ENCODE measurements at places on chromosomes 3 and 15.

DNA sequence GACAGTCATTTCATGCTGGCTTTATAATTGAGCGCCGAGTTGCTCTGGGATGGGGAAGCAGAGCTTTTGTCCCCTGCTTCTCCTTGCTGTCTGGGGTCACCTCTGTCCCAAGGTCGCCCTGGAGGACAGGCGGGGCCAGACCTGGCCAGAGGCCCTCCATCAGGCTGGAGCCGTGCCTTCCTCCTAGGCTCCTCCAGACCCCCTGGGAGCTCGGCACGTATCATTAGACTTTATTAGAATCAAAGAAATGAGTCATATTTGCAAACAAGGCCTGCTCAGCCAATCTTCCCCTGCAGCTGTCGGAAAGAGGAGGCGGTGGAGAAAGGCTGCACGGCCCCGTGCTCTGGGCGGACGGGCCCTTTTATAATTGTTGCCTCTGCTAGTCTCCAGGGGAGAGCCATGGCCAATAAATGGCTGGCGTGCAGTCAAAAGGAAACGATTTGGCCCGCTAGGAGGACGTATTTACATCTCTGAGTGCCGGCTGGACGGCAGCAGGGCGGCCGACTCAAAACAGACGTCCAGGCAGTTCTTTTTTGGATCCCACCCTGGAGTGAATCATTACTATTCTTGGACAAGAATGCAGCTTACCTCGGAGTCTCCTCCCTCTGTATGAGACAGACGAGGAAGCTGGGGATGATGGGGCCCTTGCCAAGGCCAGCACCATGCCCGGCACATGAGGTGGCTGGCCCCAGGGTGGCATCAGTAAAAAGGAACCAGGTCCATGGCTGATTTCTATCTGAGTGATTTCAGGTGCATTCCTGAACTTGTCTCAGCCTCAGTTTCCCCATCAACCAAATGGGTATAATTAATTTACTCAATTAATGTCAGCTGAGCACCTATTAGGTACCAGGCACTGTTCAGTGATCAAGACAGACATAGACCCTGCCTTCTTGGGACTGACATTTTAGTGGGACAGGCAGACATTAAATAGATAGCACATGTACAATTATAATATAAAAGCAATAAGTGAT, 50.6 kb downstream of the SLC6A6 start:
- no peaks in the 10 kb centered on the region for H3K27me3 ChIP-seq
- H3K36me3 ChIP-seq: peaks cover 14% of the 10 kb centered on the region
- no peak overlapping the region for H3K4me3 ChIP-seq
- peaks cover 15% of the 10 kb centered on the region for H3K4me1 ChIP-seq

DNA sequence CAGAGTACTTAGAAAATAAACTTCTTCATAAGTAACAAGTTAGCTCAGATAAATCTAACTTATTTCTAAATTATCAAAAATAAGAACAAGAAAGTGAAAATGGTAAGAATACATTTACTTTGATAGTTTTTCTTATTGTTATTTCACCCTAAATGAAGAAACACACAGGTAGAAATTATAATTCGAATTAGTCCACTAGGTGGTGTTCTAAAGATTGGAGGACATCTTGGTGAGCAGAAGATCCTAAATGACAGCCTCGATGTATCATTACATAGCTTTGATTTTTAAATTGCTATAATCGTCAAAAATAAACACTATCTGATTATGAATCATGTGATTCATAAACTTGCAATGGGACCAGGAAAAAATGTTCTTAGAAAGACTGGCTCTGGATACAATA, 280.8 kb upstream of the UBE2E2 start:
- H3K4me3 ChIP-seq: no peak overlapping the region
- no peak overlapping the region for H3K27ac ChIP-seq
- no peaks in the 10 kb centered on the region for H3K36me3 ChIP-seq
- no peak for DNase-seq
- H3K4me1 ChIP-seq: no peaks in the 10 kb centered on the region

DNA sequence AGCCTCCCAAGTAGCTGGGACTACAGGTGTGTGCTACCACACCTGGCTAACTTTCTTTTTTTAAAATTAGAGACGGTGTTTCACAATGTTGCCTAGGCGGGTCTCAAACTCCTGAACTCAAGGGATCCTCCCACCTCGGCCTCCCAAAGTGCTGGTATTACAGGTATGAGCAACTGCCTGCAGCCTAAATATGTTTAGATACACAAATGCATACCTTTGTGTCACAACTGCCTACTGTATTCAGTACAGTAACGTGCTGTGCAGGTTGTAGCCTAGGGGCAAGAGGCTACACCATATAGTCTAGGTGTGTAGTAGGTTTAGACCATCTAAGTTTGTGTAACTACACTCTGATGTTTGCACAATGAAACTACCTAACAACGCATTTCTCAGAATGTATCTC, 9.5 kb upstream of the PAK6 start:
- DNase-seq: no peak
- H3K36me3 ChIP-seq: peaks cover 10% of the 10 kb centered on the region
- H3K4me1 ChIP-seq: no peaks in the 10 kb centered on the region
- H3K4me3 ChIP-seq: no peak overlapping the region
- H3K27ac ChIP-seq: no peak overlapping the region

DNA sequence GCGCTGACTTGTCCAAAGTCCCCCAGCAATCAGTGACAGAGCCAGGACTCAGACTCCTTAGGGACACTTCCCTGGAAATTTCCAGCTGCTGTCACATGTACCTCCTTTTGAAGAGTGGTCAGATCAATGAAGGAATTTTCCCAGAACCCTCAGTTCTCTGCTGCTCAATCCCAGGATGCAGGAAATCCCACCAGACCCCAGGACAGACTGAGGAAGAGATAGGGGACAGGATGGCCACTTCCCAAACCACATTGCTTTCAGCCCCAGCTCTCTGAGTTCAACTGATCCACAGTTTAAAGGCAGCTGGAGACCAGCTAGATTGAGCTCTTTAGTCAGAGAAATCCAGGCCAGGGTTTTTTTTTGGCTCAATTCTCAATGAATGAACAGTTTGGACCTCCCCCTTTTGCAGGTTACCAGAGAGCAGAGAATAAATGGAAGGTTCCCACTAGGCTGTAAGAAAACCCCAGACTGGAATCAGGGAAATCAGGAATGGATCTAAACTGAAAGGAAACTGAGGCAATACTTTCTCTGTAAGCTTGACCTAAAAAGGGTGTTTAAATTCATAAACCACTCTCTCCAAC, 1.5 kb downstream of the CYP1A1 start:
- DNase-seq: no peak
- H3K27me3 ChIP-seq: peaks cover 68% of the 10 kb centered on the region
- H3K4me3 ChIP-seq: no peak overlapping the region
- no peaks in the 10 kb centered on the region for H3K36me3 ChIP-seq
- no peak overlapping the region for H3K27ac ChIP-seq

DNA sequence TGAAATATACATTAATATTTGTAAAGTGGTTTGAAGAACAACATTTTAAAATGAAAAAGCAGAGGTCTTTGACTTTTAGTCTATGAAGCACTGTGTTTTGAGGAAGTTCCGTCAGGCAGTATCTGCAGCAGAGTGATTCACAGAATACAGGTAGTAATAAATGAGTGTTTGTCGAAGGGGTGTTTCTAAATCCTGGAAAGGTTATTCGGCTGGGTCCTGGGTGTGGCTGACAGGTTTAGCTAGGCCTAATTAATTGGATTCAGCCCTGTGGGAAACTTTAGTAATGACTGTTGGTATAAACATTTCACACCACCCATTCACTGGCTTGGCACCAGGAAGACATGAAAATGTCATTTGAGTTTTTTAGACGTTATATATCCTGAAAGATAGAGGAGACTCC, 51.3 kb downstream of the TIPARP start:
- no peaks in the 10 kb centered on the region for H3K4me1 ChIP-seq
- no peaks in the 10 kb centered on the region for H3K36me3 ChIP-seq
- DNase-seq: no peak
- no peaks in the 10 kb centered on the region for H3K27me3 ChIP-seq
- H3K4me3 ChIP-seq: no peak overlapping the region
- H3K27ac ChIP-seq: no peak overlapping the region

- no peaks in the 10 kb centered on the region for H3K27me3 ChIP-seq
- peaks cover 7% of the 10 kb centered on the region for H3K4me1 ChIP-seq
- DNase-seq: no peak
- no peaks in the 10 kb centered on the region for H3K36me3 ChIP-seq
- H3K27ac ChIP-seq: no peak overlapping the region
Measured at GRCh38 chr3:125194849-125195601, 17.5 kb downstream of the SLC12A8 start.

- no peak overlapping the region for H3K4me3 ChIP-seq
- no peak overlapping the region for H3K27ac ChIP-seq
- H3K4me1 ChIP-seq: no peaks in the 10 kb centered on the region
Measured at GRCh38 chr3:32372213-32372490, 19.5 kb upstream of the CMTM7 start.

- H3K4me3 ChIP-seq: no peak overlapping the region
- peak; percentile 66 for DNase-seq
- peaks cover 4% of the 10 kb centered on the region for H3K27me3 ChIP-seq
- H3K36me3 ChIP-seq: no peaks in the 10 kb centered on the region
- H3K27ac ChIP-seq: no peak overlapping the region
Measured at GRCh38 chr3:140863580-140864009, 78.0 kb upstream of the SLC25A36 start.

- H3K4me1 ChIP-seq: peaks cover 10% of the 10 kb centered on the region
- no peak for DNase-seq
- H3K27me3 ChIP-seq: peaks cover 16% of the 10 kb centered on the region
Measured at GRCh38 chr15:75779504-75779903, 63.7 kb upstream of the UBE2Q2 start.

DNA sequence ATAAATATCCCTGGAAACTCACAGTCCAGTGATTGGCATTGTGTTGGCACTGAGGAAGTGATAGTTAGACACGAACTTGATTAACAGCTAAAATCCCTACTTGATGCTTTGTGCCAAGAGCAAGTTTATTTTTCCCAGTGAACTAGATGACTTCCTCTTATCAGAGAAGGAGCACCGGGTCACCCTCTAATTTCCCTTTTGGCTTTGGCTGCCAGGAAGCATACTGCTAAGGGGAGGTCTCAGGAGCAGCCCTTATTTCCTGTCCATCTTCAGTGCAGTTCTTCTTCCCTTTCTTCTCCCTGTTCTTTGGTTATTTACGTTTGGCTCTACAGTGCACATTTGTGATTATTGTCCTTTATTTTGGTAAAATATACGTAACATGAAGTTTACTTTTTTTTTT, 13.0 kb downstream of the FBLN2 start:
- DNase-seq: no peak
- H3K27me3 ChIP-seq: no peaks in the 10 kb centered on the region
- H3K27ac ChIP-seq: no peak overlapping the region
- peaks cover 28% of the 10 kb centered on the region for H3K4me1 ChIP-seq

GRCh38 chr3:173501931-173502489, 104.5 kb downstream of the NLGN1 start:
- no peak overlapping the region for H3K4me3 ChIP-seq
- H3K4me1 ChIP-seq: peaks cover 31% of the 10 kb centered on the region
- H3K27me3 ChIP-seq: no peaks in the 10 kb centered on the region
- DNase-seq: no peak

DNA sequence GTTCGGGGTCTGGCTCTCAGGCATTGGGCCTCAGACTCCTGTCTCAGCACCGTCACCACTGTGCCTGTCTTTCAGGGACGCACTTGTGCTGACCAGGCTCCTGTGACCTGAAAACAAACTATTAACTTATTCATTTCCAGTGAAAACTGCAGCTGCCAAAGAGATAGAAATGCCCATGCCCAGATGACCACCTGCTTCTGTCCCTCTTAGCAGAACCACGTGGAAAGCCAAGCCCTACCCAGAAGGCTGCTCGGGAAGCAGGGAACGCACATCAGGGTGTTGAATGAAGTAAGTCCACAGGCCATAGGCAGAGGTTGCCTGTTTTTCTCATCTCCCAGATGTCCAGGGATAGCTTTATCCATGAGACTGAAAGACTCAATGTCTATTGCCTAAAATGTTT, 219.3 kb downstream of the EBLN2 start:
- no peak overlapping the region for H3K4me3 ChIP-seq
- peaks cover 4% of the 10 kb centered on the region for H3K4me1 ChIP-seq
- H3K27ac ChIP-seq: no peak overlapping the region
- no peak for DNase-seq
- peaks cover 8% of the 10 kb centered on the region for H3K27me3 ChIP-seq

DNA sequence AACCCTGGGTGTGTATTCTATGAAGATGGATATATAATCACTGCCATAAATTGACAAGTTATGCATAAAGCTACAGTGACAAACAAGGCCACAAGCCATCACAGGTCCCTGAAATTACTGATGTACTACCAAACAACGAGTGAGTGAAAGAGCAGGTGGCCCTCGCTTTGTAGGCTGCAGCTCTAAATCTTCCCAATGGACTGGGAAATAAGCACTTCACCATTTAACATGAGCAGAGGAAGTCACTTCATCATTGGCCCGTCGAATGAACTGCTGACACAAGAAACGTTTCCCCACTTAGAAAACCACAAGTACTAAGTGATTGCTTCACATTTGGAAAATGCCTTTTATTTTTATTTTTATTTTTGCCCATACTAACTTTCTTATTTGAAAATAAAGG, 218.0 kb downstream of the ZNF385D start:
- H3K4me3 ChIP-seq: no peak overlapping the region
- no peaks in the 10 kb centered on the region for H3K36me3 ChIP-seq
- H3K27me3 ChIP-seq: peaks cover 10% of the 10 kb centered on the region

GRCh38 chr3:142509079-142509478, 61.2 kb upstream of the XRN1 start:
- peaks cover 23% of the 10 kb centered on the region for H3K36me3 ChIP-seq
- no peak overlapping the region for H3K27ac ChIP-seq
- H3K27me3 ChIP-seq: no peaks in the 10 kb centered on the region
- H3K4me1 ChIP-seq: no peaks in the 10 kb centered on the region

GRCh38 chr3:140761076-140761639, 83.3 kb downstream of the TRIM42 start:
- DNase-seq: no peak
- H3K36me3 ChIP-seq: no peaks in the 10 kb centered on the region
- H3K27me3 ChIP-seq: peaks cover 24% of the 10 kb centered on the region

GRCh38 chr15:38182900-38183299, 69.7 kb upstream of the SPRED1 start:
- no peak overlapping the region for H3K4me3 ChIP-seq
- no peak for DNase-seq
- H3K27me3 ChIP-seq: no peaks in the 10 kb centered on the region
- no peaks in the 10 kb centered on the region for H3K36me3 ChIP-seq

- no peak for DNase-seq
- no peak overlapping the region for H3K27ac ChIP-seq
- no peaks in the 10 kb centered on the region for H3K36me3 ChIP-seq
- H3K4me1 ChIP-seq: peaks cover 3% of the 10 kb centered on the region
- H3K4me3 ChIP-seq: no peak overlapping the region
- H3K27me3 ChIP-seq: peaks cover 14% of the 10 kb centered on the region
Measured at GRCh38 chr15:78651007-78651406, 10.0 kb upstream of the CHRNB4 start.
